ENCODE measurements at places on chromosomes 1 and 21. TPM values are rescaled to one million over a fixed set of nuclear protein-coding genes. Genes with fewer than 3 reads are reported as not detected.

DNA sequence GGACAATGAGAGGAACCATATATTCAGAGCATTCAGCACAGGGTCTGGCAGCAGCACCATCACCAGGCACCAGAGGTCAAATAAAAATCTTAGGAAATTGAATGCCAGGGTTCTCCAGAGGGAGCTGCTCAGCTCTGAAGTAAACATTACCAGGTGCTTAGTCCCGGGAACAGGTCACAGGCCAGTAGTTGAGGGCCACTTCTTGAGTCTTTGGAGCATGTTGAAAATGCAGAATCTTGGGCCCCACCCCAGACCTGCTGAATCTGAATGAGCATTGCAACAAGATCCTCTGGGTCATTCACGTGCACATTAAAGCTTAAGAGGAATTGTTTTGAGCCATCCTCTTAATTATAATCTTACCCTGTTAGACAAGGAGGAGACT, 33.8 kb downstream of the PHC2 start:
- DNase-seq, result no peak

- DNase-seq, result no peak
These were observed 27.6 kb downstream of the AGO4 start for GRCh38 chr1:35835398-35835797.

GRCh38 chr1:212186427-212187207, 98.6 kb upstream of the PPP2R5A start:
- no peak for DNase-seq

- DNase-seq, result no peak
These were observed 660 bp downstream of the GCLM start for GRCh38 chr1:93908394-93909145.

The EXO1 gene
- 5.2 TPM for polyA plus RNA-seq

DNA sequence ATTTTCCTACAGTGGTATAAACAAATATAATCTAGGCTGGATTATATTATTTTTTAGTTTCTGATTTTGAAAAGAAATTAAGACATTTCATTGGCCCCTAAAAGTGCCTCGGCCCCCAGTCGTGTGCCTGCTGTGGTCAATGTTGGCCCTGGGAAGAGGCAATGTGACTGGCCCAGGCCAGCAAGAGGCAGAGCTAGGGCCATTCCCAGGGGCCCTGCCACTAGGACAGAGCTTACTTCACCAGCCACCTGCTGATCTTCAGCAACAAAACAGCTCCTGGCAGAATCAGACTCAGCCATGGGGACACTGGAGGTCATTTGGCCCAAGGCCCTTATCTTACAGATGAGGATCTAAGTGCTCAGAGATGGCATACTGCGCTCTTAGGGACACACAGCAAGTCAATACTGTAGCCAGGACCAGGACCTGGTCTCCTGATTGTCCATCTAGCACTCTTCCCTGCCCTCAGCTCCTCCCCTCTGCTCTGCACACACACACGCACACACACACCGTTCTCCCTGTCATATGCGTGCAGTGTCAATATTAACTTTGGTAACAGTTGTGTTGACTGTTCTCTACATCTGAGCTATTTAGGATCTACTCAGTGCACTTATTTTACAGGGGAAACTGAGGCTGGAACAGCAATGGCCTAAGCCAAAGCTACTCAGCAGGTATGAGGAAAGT, 16.6 kb upstream of the KLHDC7A start:
- no peak for DNase-seq

DNA sequence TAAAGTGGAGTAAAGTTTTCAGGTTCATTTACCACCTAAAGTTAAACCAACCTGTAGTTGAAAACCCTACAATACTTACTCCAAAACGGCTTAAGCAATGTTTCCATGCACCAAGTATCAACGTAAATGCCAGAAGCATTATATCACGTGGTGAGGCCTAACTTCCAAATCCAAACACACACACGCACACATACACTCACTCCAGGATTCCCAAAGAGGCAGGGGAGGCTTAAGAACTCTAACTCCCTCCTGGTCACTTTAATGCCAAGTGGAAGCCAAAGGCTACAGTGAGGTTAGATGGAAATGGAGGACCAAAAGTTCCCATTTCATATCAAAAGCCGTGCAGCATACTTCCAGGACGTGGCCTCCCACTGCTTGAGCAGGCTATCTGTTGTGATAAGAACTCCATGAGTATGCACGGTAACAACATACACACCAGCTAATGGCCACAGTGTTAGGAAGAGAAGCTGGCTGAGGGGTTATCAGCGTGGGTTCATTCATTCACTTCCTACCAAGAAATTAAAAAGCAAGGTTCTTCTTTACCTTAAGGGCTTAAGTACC, 224.1 kb downstream of the SLC45A1 start:
- no peak for DNase-seq

The SPRR2E gene
- polyA plus RNA-seq, result not detected

GRCh38 chr1:14757286-14757625, 158.8 kb downstream of the KAZN start:
- DNase-seq, result no peak

Measured in BJ (cell line).